G401 (cell line): ENCODE measurements at places on chromosomes 4 and X.

DNA sequence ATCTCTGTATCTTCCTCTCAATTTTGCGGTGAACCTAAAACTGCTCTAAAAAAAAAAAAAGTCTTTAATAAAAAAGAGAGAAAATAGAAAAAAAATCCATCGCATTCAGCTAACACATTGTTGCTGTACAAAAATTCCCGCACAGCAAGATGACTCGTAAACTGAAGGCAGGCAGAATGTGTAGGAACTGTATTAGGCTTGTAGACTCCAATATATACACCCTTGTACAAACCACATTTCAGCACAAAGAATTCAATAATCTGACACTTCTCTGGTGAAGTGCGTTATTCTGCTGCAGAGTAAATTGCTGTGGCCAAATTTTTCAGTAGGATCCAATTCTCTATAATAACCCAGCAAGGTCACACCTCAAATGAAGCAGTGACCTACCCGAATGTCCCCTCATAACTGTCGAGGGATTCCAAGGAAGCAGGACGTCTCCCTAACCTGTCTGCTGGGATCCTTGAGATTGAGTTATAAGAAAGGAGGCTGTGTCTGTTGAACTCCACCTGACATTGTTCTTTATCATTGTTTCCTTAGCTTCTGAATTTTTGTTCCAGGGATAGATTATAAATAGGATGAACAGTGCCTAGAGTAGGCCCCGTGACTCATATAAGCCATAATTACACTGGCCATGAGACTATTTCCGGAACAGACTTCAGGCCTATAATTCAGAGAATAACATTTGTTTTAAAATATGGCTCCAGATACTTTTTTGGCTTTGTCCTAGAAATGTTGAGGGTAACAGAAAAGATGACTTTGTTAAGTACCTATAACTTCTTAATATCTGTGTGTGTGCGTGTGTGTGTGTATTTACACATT lies 348.3 kb downstream of the PCDH7 start:
- DNase-seq, result no peak

- peak; percentile 35 for DNase-seq
Observed at GRCh38 chrX:44432641-44433040, 89.2 kb upstream of the EFHC2 start.

DNA sequence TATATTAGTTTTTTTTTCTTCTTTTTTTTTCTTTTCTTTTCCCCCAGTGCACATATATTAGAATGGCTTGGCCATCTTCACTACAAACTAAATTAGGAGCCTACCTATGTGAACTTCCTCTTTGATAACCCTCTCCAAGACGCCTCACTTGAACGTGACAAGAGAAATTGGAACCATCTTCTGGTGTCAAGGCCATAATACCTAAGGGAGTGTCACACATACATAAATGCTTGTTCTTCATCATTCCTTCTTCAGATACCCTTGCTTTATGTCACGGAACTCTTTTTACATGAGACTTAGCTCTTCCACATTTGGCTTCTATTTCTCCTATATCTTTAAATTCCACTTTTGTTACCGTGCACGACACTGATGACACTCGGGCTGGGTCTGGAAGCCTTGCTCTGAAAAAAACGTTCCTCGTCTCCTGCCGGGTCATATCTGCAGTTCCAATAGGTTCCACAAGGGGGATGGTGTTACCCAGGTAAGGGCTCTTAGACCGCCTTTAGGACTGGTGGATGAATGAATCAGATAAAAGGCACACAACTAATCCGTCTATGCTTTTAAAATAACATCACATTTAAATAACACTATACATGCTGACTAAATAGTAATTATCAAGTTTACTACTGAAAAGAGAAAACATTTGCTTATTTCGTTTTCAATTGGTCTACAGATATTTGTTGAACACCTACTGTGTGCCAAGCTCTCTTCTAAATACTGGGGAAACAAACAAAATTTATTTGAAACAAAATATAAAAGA lies 19.9 kb downstream of the DGAT2L6 start:
- DNase-seq, result peak; percentile 24

GRCh38 chr4:185143601-185143969 lies 519 bp downstream of the SLC25A4 start:
- peak; percentile 82 for DNase-seq

DNA sequence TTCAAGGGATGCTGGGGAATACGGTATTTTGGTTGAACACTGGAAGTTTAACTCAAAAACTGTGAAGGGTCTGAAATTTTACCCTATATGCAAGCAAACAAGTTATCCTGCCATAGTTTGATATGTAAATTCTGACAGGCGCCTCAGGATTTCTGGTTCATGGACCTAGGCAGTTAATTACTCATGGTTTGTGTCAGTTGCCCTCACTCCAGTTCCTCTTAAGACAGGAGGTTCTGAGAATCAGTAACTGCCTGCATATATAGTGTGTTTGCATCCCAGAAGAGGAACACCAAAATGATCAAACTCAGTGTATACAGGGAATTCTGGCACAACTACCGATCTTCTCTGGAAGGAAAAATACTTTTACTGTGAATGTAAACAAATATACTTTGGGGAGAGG lies 360.4 kb upstream of the NWD2 start:
- no peak for DNase-seq

DNA sequence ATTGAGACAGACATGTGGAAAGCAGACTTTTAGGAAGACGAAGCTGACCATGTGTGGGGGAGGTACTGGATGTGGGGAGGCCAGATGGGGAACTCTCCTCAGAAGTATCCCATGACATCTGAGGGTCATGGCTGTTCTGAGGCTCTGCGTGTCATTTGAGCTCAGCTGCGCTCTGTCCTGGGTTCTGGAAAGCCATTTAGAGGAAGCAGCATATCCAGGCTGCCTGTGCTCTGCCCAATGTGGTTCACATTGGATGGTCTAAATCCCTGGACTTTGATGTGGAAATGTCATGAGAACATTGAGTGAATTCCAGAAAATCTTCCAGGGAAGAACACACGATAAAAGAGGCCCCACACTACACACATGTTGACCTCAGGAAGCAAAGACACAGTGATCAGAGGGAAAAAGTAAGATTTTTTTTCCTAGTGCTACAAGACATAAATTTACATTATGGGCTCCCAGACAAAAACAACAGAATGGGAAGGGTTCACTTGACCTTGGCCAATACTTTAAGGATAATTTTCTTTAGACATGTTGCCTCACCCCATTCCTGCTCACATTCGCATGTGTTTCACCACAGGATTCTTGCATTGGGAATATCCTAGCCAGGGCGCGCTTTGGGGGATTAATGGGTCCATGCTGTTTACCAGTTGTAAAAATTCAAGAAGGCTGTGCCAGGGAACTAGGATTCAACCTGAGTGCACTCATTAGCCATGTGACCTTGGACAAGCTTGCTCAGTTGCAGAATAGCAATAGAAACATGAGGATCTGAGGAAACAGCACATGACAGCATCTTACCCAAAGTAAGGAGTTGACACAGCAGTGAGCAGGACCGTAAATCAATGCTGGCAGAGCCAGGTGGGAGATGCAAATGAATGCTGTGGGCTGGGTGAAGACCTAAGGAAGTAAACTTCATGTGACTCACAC lies 73.2 kb upstream of the C1QTNF7 start:
- DNase-seq, result no peak

GRCh38 chr4:8581094-8581861 lies 1.1 kb downstream of the GPR78 start:
- DNase-seq, result no peak

DNA sequence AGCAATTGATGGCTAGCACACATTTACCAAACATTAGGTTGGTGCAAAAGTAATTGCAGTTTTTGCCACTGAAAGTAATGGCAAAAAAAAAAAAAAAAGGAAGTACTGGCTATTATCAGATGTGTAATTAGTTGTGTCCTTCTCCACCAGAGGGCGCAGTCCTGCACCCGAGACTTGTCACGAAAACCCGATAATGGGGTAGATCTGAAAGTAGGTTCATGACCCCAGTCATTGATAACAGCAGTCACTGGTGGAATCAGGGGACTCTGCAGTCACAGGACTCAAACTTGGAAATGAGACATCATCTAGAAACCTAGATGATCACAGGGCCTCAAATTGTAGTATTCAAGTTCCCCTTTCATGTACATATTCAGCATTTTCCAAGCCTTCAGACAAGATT lies 13.1 kb upstream of the ACOT9 start:
- DNase-seq, result peak; percentile 10

DNA sequence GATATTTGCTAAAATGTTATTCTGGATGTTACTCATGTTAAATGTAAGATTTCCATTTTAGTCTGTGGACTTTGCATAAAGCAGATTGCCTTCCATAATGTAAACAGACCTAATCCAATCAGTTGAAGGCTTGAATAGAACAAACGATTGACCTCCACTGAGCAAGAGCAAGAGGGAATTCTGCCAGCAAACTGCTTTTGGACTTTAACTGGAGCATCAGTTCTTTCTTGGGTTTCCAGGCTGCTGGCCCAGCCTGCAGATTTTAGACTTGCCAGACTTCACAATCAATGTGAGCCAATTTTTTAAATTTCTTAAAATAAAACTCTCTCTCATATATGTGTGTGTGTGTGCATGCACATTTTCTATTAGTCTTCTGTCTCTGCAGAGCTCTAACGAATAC lies 1248.8 kb downstream of the ADGRL3 start:
- DNase-seq, result no peak

DNA sequence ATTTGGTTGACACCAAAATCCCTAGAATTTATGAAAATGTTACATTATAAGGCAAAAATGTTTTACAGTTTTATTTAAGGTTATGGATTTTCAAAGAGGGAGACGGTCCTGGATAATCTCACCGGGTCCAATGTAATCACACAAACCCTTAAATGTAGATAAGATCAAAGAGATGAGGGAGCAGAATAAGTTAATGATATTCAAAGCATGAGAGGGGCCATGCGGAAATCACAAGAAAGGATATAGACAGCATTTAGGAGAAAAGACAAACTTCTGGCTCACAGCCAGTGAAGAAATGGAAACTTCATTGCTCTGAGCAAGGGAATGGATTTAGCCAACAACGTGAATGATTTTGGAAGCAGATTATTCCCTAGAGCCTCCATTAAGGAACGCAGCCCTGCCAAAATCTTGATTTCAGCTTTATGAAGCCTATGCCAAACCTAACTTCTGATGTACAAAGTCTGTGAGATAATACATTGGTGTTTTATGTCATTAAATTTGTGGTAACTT lies 684.4 kb upstream of the GNPDA2 start:
- no peak for DNase-seq

- DNase-seq, result no peak
Observed at GRCh38 chr4:83613994-83614393, 78.1 kb downstream of the GPAT3 start.
